Fibroblast of skin of scalp (primary cell): ENCODE measurements at places on chromosomes 3 and 15.

GRCh38 chr3:113212150-113212843 lies 940 bp downstream of the BOC start:
- DNase-seq, result no peak

GRCh38 chr3:128537091-128537703 lies 44.2 kb upstream of the GATA2 start:
- no peak for DNase-seq

DNA sequence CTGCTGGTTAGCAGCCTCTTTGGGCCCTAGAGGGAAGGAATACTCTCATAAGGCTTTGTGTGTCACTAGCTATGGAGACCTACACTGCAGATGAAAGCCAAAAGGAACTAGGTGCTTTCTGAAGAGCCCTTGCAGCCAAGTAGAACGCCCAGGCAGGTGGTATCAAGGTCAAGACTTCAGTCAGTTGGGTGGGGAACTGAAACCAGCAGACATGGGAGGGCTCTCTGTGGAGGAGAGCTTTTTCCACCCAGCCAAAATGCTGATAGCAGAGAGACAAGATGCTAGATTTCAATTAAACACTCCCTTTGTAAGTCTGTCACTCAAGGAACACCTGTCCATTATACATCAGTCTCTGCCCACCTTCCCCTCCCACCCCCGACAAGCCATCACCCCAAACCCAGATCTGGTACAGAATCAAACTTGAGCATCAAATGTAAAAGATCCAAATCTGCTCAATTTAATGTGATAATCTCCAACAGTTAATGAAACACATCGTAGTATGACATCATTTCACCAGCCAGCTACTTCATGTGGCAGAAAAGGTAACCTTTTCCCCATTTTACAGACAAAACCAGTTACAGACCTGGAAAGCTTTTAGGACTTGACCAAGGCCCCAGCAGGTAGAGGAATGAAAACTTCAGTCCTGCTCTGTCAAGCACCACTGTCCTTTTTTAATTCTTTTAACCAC lies 14.6 kb downstream of the MRPS25 start:
- DNase-seq, result no peak

- DNase-seq, result peak; percentile 7
Observed at GRCh38 chr3:103440539-103441203, 1005.9 kb downstream of the ZPLD1 start.

- DNase-seq, result peak; percentile 12
Observed at GRCh38 chr3:169914321-169914720, 2.9 kb downstream of the SAMD7 start.

DNA sequence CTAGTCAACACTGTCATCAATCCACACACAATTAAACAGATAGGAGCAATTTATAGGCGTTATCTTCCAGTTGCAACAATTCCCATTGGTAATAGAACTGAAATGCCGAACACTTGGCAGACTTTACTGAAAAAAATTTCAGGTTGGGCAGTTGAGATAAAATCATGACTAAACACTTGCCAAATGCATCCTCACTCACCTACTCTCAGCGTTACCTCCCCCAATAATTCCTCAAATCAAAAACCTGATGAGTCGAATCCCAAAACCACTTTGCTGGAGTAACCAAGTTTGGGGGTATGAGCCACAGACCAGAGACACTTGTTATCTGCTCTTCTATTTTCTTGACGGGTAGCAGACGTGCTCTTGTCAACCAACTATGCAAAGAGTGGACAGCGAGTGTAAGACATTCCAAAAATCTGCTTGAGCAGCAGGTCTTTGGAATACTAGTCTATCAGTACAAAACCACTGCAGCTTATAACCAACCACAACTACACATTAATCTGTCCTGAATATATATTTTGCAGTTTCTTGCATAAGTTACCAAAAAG lies 30.3 kb downstream of the PPP1R2 start:
- DNase-seq, result no peak

DNA sequence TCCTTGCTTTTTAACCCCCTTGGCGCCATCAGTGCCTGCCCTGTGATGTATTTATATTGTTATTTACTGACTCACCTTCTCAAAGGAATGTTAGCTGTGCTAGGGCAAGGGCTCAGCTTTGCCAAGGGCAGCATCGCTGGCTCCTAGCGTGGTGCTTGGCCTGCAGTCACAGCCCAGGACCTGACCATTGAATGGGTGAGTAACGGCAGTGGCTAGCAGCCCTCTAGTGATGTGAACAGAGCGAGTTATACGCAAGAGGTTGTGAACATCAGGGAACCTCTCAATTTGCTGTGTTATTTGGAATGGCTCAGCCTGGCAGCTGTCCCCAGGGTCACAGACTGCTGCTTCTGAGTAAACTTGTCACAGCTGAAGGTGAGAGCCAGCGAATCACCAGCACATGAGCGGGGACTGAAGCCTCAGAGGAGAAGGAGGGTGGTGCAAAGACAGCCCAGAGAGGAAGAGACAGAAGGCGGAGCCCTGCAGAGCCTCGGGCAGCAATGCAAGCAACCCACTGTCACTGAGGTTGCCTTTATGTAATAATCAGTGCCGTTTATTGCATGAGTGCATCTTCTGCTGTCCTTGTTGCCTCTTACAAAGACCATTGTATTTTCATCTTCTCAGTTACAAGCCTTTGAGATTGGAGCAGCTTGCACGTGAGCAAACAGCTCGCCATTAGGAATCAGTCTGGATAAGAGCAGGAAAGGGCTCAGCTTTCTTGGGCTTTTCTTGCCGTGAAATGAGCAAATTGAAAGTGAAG lies 158.3 kb downstream of the SLCO3A1 start:
- no peak for DNase-seq

- DNase-seq, result peak; percentile 63
Observed at GRCh38 chr15:61780278-61780980, 279.8 kb downstream of the VPS13C start.

DNA sequence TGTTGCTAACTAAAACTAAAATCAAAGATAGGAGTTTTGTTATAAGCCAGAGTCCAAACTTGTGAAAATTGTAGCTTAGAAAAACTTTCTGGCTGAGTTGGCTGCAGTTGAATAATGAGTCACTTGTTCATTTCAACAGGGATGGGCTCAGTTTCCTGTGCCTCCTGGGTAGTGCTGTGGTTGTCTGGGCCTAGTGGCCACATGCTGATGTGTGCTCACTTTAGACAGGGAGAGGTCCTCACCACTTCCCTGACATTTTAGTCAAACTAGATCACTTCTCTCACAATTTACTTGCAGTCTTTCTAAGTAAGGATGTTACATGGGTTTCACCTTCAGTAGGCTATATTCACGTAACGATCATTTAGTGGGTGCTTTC lies 6.3 kb upstream of the UBE2Q2 start:
- DNase-seq, result peak; percentile 86

GRCh38 chr15:29852201-29852600 lies 29.9 kb upstream of the TJP1 start:
- no peak for DNase-seq

- peak; percentile 54 for DNase-seq
Observed at GRCh38 chr3:181709537-181710279, 2.0 kb upstream of the SOX2 start.

GRCh38 chr15:71823801-71824200 lies 13.4 kb downstream of the NR2E3 start:
- no peak for DNase-seq

GRCh38 chr3:119331661-119332060 lies 37.5 kb downstream of the ARHGAP31 start:
- peak; percentile 46 for DNase-seq

GRCh38 chr3:62999791-63000190 lies 124.6 kb upstream of the CADPS start:
- DNase-seq, result no peak

GRCh38 chr3:6526861-6527260 lies 334.1 kb upstream of the GRM7 start:
- DNase-seq, result no peak

DNA sequence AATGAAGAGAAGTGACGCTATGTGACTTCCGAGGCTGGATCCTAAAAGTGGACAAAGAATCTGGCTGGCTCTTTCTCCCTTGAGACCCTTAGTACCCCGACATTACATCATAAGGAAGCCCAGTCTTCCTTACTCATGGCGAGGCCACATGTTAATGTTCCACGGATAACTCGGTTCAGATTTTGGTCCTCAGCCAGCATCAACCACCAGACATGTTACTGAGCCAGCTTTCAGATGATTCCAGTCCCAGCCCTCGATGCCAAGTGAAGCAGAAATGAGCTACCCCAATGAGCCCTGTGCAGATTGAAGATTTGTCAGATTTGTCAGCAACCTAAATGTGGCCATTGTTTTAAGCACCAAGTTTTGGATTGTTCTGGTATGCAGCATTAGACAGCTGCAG lies 46.6 kb downstream of the SLCO2A1 start:
- no peak for DNase-seq

DNA sequence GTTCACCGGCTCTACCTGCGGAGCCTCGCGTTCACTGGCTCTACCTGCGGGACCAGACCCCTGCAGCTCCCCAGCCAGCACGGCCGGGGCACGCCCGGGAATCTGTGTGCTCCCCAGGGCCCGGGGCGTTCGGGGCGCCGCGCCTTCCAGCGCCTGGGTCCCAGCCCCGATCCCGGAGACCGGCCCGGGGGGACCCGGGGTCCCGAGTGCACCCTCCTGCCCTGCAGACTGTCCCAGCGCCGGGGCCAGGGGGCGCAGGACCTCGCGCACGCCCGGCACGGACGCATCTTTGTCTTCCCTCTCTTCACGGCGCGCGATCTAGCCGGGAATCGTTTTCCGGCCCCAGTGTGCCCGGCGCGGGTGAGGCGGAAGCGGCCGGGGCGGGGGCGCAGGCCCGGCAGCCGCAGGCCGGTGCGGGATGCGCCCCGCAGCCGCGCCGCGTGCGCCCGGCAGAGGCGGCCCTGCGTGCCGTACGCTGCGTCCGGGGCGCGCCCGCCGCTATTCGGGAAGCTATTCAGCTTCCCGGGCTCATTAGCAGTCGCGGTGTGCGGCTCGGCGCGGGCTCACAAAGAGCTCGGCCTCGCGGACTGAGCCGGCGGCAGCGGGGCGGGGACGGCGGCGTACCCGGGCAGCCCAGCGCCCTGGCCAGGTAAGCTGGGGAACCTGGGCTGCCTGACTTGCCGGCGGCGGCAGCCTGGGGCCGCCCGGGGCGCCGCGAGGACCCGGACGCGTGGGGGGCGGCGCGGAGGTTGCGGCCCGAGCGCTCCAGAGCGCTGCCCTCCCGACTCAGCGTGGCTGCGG lies at the start of gene APBA2:
APBA2 (plus strand) TSS at position 345 of the 801 bp plus-strand sequence. CDS start 167,911 bp downstream, outside the sequence.
- peak; percentile 46 for DNase-seq

GRCh38 chr15:51706926-51707608 lies 25.8 kb downstream of the SCG3 start:
- DNase-seq, result no peak

- DNase-seq, result no peak
Observed at GRCh38 chr3:104805042-104805441, 561.7 kb upstream of the ALCAM start.

- DNase-seq, result no peak
Observed at GRCh38 chr3:194023501-194024280, 112.3 kb upstream of the HES1 start.

DNA sequence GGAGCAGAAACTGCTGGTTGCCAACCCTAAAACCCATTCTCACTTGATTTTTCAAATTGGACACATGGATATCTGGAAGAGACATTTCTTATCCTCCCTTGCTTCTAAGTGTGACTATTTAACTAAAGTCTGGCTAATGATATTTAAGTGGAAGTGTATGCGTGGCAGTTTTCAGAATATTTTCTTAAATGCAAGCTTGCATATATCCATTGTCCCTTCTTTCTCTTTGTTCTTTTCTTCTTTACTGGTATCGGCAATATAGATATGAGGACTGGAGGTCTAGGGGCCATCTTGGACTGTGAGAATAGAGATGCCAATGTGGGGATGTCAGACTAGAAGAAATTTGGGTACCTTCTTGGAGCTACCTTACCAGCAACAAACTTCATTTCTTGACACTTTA lies 364.3 kb upstream of the DPH6 start:
- no peak for DNase-seq

DNA sequence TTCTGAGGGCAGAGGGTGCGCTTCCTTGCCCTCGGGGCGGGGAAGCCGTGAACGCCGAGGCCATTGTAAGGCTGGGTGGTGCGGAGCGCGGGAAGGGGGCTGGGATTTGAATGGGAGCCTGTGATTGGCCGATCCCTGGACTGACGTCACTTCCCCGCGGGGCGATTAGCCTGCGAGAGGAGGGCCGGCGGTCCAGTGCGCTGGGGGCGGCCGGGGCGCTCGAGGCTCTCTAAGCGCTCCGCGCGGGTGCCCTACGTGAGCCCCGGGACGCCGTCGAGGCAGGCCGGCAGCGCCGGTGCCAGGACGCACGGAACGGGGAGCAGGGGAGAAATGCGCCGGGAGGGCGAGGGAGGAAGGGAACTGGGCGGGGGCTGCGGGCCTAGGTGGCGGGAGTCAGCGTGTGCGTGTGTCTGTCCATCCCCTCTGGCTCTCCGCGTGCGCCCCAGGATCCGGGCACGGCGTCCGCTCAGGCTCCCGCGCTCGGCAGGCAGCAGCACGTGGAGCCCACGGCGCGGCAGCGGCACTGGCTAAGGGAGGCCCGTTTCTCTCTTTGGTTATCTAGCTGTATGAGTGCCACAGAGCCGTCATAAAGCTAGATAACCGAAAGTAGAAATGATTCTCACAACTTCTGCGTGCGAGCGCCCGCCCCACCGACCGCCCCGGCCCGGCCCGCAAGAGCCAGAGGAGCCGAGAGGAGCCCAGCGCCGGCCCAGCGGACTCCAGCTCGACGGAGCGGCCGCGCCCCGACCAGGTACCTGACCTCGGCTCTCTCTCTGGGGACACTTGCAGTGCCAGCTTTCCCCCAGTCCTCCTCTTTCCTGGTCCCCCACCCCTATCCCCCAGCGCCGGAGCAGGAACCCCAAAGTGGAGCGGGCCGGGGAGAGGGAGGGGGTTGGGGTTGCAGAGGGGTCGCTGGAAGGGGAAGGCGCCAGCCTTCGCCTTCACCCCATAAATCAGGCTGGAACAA lies 33.1 kb upstream of the POLG start:
- no peak for DNase-seq

DNA sequence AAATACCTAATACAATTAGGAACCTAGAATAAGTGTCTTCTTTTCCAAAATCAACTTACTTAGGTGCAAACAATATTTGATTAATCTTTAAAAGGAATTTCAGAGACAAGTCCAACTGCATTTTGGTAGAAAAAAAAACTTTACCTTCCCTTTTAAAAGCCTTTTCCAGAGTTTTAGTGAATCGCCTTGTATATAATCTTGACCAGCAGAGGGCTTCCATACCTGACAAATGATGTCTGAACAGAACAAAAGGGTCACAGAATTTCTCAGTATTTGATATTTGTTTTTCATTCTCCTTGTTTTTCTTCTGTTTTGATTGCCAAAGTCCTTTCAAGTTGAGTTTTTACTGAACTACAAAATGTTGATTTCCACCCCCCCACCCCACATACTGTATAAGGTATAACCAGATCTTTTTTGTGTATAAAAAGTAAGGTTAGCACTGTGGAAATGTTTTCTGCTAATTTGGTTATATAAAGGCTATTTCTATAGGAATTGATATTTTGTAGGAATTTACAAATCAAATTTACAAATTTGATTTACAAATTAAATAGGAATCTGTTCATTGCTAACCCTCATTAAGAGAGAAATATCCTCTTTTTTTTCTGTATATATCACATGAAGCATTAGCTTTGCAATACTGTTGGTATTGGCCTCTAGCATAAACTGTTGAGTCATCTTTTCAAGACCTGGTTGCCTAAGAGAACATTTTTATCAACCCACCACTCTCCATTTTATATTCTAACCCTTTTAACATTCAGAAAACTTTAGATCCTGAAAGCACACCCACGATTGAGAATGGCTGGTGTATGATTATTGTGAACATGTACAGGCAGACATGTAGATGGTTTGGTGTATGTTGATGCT lies 464.1 kb upstream of the RARB start:
- DNase-seq, result peak; percentile 44
